ENCODE measurements at places on chromosomes 2 and 18.

- no peak for DNase-seq
These were observed 114.9 kb upstream of the NT5C1B start for GRCh38 chr2:18704276-18704675.

DNA sequence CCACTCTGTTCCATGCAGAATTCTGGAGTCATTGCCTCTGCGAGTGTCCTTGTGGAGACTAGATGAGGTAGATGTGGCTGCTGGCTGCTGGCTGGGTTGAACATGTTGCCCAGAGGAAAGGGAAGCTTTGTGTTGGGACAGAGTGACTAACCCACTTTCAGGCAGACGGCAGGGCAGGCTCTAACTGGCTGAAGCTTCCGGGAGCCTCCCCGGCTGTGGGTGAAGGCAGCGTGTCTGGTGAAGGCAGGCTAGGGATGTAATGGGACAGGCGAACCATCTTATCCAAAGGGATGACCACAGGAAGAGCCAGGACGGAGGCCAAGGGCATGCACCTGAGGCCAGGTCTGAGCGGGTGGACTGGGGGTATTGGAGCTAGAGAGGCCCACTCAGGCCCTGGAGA lies 16.0 kb downstream of the ASPRV1 start:
- no peak for DNase-seq

GRCh38 chr18:7585276-7585670 lies 18.2 kb downstream of the PTPRM start:
- no peak for DNase-seq

- no peak for DNase-seq
These were observed 437.2 kb upstream of the LYPD1 start for GRCh38 chr2:133107058-133107815.

- no peak for DNase-seq
These were observed 370 bp upstream of the ZNF804A start for GRCh38 chr2:184598002-184598315.

- DNase-seq, result no peak
These were observed 151.9 kb upstream of the MYCN start for GRCh38 chr2:15788455-15788829.

DNA sequence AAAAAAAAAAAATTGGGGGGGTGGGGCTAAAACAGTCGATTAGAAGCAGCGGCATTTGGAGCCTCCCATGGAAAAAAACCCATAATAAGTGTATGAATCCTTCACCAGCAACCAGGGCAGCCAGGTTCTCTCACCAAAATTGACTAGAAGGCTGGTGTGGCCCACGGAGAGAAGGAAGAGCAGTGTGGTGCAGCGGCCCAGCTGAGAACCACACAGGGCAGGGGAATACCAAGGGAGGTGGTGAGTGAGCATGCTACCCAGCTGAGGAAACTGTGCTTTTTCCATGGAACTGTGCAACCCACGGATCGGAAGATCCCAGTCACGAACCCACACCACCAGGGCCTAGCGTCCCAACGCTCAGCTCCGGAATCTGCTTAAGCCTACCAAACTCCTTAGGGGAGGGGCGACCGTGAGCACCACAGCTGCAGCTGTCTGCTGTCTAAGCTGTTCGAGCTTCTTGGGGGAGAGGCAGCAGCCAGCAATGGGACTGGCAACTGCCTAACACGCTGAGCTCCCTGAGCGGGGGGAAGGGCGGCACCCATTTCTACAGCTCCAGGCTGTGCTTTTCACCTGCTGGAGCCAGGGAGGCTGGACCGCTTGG lies 1037.2 kb upstream of the ACVR2A start:
- DNase-seq, result no peak

- no peak for DNase-seq
These were observed 41.9 kb upstream of the AAK1 start for GRCh38 chr2:69685321-69686048.

DNA sequence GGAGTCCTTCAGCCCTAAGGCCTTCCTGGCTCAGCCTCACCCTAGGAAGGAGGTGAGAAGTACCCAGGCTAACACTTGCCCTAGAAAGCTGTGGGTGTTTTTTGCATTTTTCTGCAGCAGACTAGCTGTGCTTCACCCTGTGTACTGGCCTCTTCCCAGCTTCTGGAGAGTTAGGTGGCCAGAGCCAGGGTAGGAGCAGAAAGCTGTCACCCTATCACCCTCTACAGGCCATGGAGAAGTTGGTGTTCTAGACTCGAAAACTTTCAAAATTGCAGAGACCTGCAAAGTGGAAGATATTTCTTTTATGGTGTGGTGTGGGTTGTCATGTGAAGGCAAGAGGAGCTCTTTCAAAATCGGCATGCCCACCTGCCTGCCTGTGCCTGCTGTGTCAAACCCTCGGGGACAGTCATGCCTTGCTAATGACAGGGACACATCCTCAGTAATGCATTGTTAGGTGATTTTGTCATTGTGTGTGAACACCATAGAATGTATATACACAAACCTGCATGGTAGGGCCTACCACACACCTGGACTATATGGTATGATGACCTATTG lies 29.8 kb downstream of the EHD3 start:
- DNase-seq, result no peak

- DNase-seq, result no peak
These were observed 10.7 kb upstream of the GBX2 start for GRCh38 chr2:236178890-236179235.

- DNase-seq, result no peak
These were observed 156.8 kb downstream of the VAPA start for GRCh38 chr18:10070561-10071000.

- no peak for DNase-seq
These were observed 60.5 kb downstream of the G6PC2 start for GRCh38 chr2:168961450-168962229.

DNA sequence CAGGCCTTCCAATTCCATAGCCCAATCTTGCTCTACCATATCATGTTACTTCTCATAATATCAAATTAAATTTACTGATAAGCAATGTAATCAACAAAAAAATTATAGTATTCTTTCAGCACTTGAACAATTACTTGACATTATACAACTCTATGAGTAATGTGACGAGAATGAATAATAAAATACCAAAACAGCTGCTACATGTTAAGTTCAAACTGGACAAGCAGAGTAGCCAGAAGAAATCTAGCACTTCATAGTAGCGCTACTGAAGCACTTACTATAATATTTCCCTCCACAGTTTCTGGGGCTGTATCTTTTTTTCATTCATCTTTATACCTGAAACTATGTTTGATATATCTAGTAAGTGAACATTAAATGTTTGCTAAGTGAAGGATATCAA lies 14.9 kb downstream of the PPP3R1 start:
- DNase-seq, result no peak

- no peak for DNase-seq
These were observed 407.5 kb upstream of the RGPD4 start for GRCh38 chr2:107419191-107419590.

- DNase-seq, result no peak
These were observed 3.1 kb downstream of the NRXN1 start for GRCh38 chr2:51028829-51029228.

GRCh38 chr2:180694445-180695421 lies 285.7 kb upstream of the UBE2E3 start:
- DNase-seq, result no peak

GRCh38 chr2:217338306-217338916 lies 478.5 kb upstream of the TNP1 start:
- no peak for DNase-seq

- DNase-seq, result no peak
These were observed 41.4 kb downstream of the HS1BP3 start for GRCh38 chr2:20609349-20609994.

- no peak for DNase-seq
These were observed 100.1 kb upstream of the GRB14 start for GRCh38 chr2:164721430-164721829.

GRCh38 chr18:75252136-75252535 lies 41.5 kb downstream of the TSHZ1 start:
- DNase-seq, result no peak

DNA sequence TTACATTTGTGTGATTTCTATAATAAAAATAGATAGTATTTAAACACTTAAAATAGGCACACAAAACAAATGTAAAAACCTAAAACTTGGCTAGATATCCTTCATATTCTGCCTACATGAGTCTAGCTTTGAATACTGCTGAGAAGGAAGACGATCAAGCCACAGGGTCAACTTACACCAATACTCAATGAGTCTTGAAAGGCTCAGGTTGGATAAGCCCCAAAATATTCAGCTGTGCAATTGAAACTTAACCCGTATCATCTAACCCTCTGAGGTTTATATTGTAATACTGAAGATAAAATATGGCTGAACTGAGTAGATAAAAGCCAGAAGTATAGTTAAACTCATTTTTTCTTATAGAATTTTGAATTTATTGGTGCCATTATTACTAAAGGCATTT lies 313.0 kb upstream of the NRXN1 start:
- no peak for DNase-seq

GRCh38 chr2:202488671-202489070 lies 112.5 kb downstream of the BMPR2 start:
- no peak for DNase-seq

DNA sequence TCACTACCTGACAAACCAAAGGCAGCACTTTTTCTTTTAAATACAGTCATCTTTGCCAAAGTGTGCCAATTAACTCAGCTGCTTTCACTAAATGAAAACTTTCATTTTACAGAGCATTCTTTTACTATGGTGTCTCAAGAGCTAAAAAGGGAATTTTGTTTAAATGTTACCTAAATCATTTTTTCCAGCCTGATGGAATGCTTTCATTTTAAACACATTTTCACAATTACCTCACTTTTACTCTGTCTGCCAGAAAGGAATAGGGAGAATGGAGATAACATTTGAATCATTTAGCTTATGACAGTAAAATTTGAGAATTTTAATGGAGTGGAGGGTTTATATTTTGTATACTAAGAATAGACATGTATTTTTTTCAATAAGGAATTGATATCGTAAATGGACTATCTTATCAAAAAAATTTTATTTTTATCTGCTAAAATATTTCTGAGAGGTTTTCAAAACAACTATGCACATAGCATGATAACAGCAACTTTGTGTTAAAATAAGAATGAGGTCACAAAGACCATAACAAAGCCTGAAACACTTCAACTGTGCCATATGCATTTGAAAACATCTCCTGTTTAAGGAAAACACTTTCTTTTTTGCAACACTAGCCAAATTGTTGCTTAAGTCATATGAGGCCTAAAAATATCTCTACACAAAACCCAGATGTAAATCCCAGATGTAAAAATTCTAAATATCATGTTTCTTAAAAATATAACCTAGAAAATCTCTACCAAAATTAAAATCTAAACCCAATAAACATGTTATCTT lies 769.9 kb upstream of the FSHR start:
- no peak for DNase-seq

DNA sequence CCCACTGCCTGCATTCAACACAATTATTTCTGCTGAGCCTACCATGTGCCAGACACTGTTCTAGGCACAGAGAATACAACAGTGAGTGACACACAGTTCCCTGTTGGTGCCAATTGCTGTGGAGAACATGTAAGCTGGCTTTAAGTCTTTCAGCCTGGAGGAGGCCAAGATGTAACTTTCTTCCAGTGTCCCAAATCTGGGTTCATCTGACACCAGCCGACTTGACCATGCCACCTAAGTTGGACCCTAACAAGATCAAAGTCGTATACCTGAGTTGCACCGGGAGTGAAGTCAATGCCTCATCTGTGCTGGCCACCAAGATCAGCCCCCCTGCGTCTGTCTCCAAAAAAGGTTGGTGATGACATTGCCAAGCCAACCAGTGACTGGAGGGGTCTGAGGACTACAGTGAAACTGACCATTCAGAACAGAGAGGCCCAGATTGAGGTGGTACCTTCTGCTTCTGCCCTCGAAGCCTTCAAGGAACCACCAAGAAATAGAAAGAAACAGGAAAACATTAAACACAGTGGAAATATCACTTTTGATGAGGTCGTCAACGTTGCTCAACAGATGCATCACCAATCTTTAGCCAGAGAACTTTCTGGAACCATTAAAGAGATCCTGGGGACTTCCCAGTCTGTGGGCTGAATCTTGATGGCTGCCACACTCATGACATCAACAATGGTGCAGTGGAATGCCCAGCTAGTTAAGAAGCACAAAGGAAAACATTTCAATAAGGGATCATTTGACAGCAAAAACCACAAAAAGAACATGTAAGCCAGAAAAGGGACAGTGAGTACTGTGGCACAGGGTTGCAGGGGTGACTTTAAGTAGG lies 6.3 kb downstream of the TRABD2A start:
- DNase-seq, result no peak

GRCh38 chr2:133393895-133394294 lies 174.4 kb downstream of the NCKAP5 start:
- DNase-seq, result no peak

DNA sequence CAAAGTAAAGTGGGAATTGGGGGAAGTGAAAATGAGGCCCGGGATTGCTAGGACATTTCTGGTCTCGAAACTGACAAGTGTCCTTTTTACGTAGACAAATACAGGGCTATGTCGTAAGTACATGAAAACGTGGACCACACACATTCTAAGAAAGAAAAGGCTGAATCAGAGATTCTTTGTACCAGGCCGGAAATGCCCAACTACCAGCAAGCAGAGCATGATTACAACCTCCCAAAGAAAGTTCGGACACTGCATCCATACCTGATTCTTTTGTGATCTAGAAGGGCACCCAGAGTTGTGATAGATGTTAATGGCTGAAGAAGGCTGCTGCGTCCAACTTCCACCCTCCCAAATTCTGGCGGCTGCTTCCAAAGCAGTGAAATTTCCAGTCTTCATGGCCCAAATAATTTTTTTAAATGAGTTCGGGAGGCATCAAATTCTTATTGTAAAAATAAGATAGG lies 1.7 kb downstream of the RBMS1 start:
- DNase-seq, result no peak

DNA sequence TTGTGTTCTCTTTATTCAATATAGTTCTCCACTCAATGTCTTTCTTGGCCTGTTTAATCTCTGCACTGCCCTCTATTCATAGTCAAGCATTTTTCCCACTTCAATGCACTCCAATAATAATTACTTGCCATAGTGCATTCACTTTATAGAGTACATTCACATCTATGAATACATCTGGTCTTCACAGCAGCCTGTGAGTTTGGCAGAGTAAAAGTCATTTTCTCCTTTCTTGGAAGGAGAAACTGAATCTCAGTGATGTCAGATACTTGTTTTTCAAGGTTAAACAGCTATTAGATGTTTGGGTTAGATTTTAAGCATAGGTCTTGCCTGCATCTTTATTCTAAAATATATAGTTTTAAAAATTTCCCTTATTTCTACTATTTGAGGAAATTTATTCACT lies 373.2 kb downstream of the TRIB2 start:
- DNase-seq, result no peak
